Right atrium auricular region (tissue), 2 donors: ENCODE measurements at places on chromosomes 3 and 15.

- DNase-seq = peak; percentile 59
Observed at GRCh38 chr3:115912372-115912771, 289.1 kb downstream of the GAP43 start.

DNA sequence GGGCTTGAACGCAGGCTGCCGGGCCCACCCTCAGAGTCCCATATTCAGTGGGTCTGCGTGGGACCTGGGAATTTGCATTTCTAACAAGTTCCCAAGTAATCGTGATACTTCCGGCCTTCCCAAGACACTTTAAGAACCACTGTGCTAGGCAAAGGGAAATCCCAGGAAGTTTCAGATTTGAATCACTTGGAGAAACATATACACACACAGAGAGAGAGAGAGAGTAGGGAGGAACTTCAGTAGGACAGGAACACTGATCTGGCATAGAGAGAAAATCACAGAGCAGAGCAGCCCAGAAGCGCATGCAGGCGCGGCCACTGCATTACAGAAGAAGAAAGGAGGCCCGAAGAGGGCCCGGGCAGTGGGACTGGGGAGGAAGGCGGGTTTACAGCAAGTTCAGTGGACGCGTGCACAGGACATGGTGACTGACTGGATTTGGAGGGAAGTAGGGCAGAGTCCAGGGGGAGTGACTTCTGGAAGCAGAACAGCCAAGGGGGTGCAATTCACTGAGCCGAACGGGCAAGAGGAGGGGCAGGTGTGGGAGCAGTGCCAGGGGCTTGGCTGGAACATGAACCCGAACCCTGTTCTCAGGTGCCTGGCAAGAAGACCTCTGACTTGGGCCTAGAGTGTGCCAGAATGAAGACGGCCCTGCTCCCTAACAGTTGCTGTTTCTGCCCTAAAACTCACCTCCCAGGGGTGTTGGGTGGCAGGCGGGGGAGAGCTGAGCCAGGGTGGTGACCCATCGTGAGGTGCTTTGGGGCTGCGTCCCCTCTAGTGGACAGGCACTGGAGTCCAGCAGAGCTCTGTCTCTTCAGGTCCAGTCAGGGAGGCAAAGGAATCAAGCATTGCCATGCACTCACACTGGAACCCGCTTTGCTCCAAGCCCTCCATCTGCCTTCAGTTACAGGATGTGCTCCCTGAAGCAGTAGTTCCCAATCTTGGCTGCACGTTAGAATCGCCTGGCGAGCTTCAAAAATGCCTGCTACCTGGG is 101.3 kb upstream of the HES1 start:
- DNase-seq = no peak

DNA sequence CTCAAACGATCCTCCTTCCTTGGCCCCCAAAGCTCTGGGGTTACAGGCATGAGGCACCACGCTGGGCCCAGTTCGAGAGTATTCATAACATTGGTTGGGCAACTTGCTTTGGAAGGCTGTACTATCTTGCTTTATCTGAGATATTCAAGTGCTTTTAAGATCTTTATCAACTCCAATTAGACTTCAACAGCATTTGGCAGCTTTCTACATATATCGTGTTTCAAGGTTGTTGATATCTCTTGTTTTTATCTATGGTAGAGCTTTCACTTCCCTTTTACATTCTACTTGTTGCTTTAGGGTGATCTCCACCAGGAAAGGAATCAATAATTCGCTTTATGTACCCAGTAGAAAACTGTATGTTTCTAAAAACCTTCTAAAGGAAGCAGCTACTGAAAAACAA is 395.3 kb downstream of the IL5RA start:
- DNase-seq = no peak

GRCh38 chr3:43871627-43872245 is 181.0 kb downstream of the ABHD5 start:
- DNase-seq = peak; percentile 38
